ENCODE measurements at places on chromosomes 16 and 17. TPM values are rescaled to one million over a fixed set of nuclear protein-coding genes. Genes with fewer than 3 reads are reported as not detected.
A peak's percentile ranks its signal among the peaks of the same experiment; 100 is the strongest.

GRCh38 chr16:82628088-82628423 lies 1.3 kb downstream of the CDH13 start:
- no peak for DNase-seq
- peaks cover 11% of the 10 kb centered on the region for H3K27me3 ChIP-seq
- no peak overlapping the region for H3K4me3 ChIP-seq
- no peak overlapping the region for H3K27ac ChIP-seq
- no peaks in the 10 kb centered on the region for H3K4me1 ChIP-seq

Gene UBE2I
- 210 TPM for total RNA-seq

Gene OTOP3
- total RNA-seq, result not detected

Gene KRT13
- total RNA-seq, result not detected

Gene ZNF597
- total RNA-seq, result 2.0 TPM

DNA sequence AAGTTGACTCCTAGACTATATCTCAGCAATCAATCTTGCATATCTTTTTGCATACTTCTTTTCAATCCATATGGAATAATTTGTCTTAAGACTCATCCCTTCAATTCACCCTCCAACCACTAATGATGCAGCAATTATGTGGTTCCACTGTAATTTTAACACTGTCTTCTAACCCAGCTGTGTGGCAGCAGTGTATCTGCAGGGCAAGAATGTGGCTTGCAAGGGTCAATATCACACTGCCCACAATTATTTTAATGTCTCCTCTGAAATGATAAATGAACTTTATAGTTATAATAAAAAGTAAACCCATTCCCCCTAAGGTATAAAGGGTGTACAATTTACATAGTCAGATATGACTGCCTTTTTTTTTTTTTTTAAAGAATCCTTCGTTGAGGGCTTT lies 48.6 kb downstream of the FTO start:
- H3K27ac ChIP-seq, result no peak overlapping the region
- no peaks in the 10 kb centered on the region for H3K4me1 ChIP-seq
- no peaks in the 10 kb centered on the region for H3K36me3 ChIP-seq
- H3K27me3 ChIP-seq, result no peaks in the 10 kb centered on the region
- no peak for DNase-seq
- no peak overlapping the region for H3K4me3 ChIP-seq

Gene ZP2
- total RNA-seq, result not detected

- H3K27me3 ChIP-seq, result no peaks in the 10 kb centered on the region
- no peak overlapping the region for H3K4me3 ChIP-seq
- no peaks in the 10 kb centered on the region for H3K4me1 ChIP-seq
- H3K27ac ChIP-seq, result no peak overlapping the region
- H3K36me3 ChIP-seq, result no peaks in the 10 kb centered on the region
- no peak for DNase-seq
Measured at GRCh38 chr16:28237754-28238357, 26.1 kb upstream of the XPO6 start.

Gene KRT222
- 0.08 TPM for total RNA-seq

Gene RNU2-1
- 10,813 TPM for total RNA-seq

- no peak for DNase-seq
- no peaks in the 10 kb centered on the region for H3K36me3 ChIP-seq
- H3K4me3 ChIP-seq, result no peak overlapping the region
- H3K27me3 ChIP-seq, result no peaks in the 10 kb centered on the region
- H3K4me1 ChIP-seq, result no peaks in the 10 kb centered on the region
- H3K27ac ChIP-seq, result no peak overlapping the region
Measured at GRCh38 chr16:20291208-20292206, 35.8 kb downstream of the GP2 start.

DNA sequence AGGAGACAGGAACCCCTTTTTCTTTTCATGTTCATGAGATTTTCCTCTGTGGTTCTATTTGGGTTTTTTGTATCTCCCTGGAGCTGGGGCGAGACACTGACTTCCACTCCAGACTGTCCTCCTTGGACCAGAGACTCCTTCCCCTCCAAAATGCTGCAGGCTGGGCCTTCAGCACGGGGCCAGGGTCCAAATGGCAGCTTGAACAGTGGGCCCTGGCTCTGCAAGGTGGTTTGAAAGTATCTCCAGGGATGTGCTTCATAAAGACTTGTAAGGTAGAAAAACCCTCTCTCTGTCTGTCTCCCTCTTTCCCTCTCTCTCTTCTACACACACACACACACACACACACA lies 236.1 kb downstream of the ZNF423 start:
- no peak for DNase-seq
- no peak overlapping the region for H3K27ac ChIP-seq
- no peaks in the 10 kb centered on the region for H3K36me3 ChIP-seq
- no peaks in the 10 kb centered on the region for H3K27me3 ChIP-seq
- no peak overlapping the region for H3K4me3 ChIP-seq

Gene MT1E
- total RNA-seq, result 10.6 TPM

Gene SEZ6
- total RNA-seq, result not detected

DNA sequence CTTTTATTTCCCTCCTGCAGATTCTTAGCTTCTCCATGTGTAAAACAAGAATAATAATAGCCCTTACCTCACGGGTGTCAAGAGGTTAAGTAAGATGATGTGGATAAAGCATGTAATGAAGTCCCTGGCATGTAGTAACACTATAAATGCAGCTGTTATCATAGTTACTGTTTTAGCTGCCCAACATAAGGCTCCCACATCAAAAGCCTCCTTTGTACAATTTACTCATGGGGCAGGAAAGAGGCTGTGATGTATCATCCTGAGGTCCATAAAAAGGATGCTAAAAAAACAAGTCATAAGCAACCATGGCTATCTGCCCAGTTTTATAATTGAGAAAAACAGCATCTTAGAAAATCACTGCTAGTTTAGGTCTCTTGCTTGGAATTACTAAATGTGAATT lies 339.7 kb downstream of the CA10 start:
- no peaks in the 10 kb centered on the region for H3K4me1 ChIP-seq
- H3K4me3 ChIP-seq, result no peak overlapping the region
- H3K36me3 ChIP-seq, result no peaks in the 10 kb centered on the region
- no peaks in the 10 kb centered on the region for H3K27me3 ChIP-seq

Gene NOTUM
- total RNA-seq, result 0.19 TPM

Gene RND2
- total RNA-seq, result not detected

- H3K4me1 ChIP-seq, result peaks cover 7% of the 10 kb centered on the region
- no peaks in the 10 kb centered on the region for H3K27me3 ChIP-seq
- H3K36me3 ChIP-seq, result no peaks in the 10 kb centered on the region
Measured at GRCh38 chr17:30472238-30472890, 4.8 kb upstream of the GOSR1 start.

Gene TAC4
- total RNA-seq, result not detected

- H3K27ac ChIP-seq, result no peak overlapping the region
- DNase-seq, result no peak
- H3K4me1 ChIP-seq, result no peaks in the 10 kb centered on the region
- no peak overlapping the region for H3K4me3 ChIP-seq
- no peaks in the 10 kb centered on the region for H3K36me3 ChIP-seq
Measured at GRCh38 chr16:87661561-87661960, 59.3 kb downstream of the JPH3 start.

Gene CASKIN1
- 0.33 TPM for total RNA-seq

GRCh38 chr17:4204190-4204589 lies 59.6 kb downstream of the ANKFY1 start:
- H3K27ac ChIP-seq, result no peak overlapping the region
- H3K4me1 ChIP-seq, result peaks cover 7% of the 10 kb centered on the region
- peaks cover 25% of the 10 kb centered on the region for H3K36me3 ChIP-seq
- H3K4me3 ChIP-seq, result no peak overlapping the region
- no peak for DNase-seq

DNA sequence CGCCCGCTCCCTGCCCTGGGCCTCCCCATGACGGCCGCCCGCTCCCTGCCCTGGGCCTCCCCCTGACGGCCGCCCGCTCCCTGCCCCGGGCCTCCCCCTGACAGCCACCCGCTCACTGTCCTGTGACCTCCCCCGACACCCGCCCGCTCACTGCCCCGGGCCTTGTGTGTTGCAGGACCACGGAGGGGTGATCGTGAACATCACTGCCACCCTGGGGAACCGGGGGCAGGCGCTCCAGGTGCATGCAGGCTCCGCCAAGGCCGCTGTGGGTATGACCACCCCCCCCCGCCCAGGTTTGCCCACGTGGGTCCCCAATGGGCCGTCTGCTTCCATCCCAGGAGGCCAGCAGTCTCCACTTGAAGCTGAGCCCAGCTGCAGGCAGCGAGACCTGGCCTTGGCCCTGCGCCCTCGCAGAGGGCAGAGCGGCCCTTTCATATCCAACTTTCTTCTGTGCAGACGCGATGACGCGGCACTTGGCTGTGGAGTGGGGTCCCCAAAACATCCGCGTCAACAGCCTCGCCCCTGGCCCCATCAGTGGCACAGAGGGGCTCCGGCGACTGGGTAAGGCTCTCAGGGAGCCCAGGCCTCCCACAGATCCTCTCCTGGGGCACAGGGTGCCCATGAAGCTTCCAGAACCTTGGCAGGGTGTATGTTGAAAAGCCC lies 9.0 kb downstream of the DECR2 start:
- no peaks in the 10 kb centered on the region for H3K27me3 ChIP-seq
- no peaks in the 10 kb centered on the region for H3K36me3 ChIP-seq
- no peak overlapping the region for H3K4me3 ChIP-seq
- no peak for DNase-seq
- H3K27ac ChIP-seq, result no peak overlapping the region
- H3K4me1 ChIP-seq, result no peaks in the 10 kb centered on the region

Gene MT1H
- 1.8 TPM for total RNA-seq

DNA sequence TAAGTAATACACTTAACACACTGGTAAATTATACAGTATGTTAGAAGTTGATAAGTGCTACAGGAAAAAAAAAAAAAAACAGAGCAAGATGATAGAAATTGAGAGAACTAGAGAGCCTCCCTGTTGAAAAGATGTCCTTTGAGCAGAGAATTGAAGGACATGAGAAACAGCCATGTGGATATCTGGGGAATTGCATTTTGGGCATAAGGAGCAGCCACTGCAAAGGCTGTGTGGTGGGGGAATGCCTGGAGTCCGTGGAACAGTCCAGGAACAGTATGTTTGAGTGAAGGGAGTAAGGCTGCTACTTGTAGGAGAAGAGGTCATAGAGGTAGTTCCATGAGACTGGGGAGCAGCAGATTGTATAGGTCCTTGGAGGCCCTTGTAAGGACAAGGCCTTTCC lies 178.4 kb downstream of the FTO start:
- no peak overlapping the region for H3K4me3 ChIP-seq
- H3K4me1 ChIP-seq, result no peaks in the 10 kb centered on the region
- no peaks in the 10 kb centered on the region for H3K27me3 ChIP-seq
- no peak for DNase-seq
- H3K36me3 ChIP-seq, result peaks cover 3% of the 10 kb centered on the region
- H3K27ac ChIP-seq, result no peak overlapping the region

DNA sequence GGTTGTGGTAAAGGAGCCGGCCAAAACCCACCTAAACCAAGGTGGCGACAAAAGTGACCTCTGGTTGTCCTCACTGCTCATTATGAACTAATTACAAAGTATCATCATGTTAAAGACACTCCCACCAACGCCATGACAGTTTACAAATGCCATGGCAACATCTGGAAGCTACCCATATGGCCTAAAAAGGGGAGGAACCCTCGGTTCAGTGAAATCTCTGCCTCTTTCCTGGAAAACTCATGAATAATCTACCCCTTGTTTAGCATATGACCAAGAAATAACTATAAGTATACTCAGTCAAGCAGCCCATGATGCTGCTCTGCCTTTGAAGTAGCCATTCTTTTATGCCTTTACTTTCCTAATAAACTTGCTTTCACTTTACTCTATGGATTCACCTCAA lies 72.2 kb downstream of the CYLD start:
- H3K27me3 ChIP-seq, result no peaks in the 10 kb centered on the region
- no peaks in the 10 kb centered on the region for H3K36me3 ChIP-seq
- DNase-seq, result no peak
- no peak overlapping the region for H3K4me3 ChIP-seq

GRCh38 chr16:79625738-79626137 lies 25.2 kb upstream of the MAF start:
- no peaks in the 10 kb centered on the region for H3K4me1 ChIP-seq
- DNase-seq, result no peak
- no peak overlapping the region for H3K4me3 ChIP-seq
- H3K27me3 ChIP-seq, result no peaks in the 10 kb centered on the region
- no peaks in the 10 kb centered on the region for H3K36me3 ChIP-seq

DNA sequence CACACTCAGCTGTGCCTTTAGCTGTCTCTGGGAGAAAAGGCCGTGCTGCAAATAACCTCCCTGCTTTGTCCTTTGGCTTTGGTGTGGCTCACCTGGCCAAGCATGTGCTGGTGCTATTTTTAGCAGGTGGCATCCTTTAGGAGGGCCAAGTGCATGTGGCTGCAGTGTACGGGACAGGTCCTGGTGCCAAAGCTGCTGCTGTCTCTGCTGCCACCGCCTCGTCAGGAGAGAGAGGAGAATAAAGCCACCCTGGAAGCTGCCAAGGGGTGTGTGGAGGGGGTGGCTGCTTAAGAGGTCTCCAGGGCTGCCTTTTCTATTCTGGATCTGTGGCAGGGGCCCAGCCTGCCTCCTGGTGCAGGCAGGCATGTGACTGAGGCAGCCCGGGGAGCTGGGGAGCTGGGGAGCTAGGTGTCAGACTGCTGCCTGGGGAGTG lies 6.2 kb downstream of the AKAP1 start:
- H3K27ac ChIP-seq, result 0 out of 2 replicates have a peak overlapping the region, but pooled peaks have one; percentile 27
- peaks cover 15% of the 10 kb centered on the region for H3K4me1 ChIP-seq
- peaks cover 2% of the 10 kb centered on the region for H3K36me3 ChIP-seq

DNA sequence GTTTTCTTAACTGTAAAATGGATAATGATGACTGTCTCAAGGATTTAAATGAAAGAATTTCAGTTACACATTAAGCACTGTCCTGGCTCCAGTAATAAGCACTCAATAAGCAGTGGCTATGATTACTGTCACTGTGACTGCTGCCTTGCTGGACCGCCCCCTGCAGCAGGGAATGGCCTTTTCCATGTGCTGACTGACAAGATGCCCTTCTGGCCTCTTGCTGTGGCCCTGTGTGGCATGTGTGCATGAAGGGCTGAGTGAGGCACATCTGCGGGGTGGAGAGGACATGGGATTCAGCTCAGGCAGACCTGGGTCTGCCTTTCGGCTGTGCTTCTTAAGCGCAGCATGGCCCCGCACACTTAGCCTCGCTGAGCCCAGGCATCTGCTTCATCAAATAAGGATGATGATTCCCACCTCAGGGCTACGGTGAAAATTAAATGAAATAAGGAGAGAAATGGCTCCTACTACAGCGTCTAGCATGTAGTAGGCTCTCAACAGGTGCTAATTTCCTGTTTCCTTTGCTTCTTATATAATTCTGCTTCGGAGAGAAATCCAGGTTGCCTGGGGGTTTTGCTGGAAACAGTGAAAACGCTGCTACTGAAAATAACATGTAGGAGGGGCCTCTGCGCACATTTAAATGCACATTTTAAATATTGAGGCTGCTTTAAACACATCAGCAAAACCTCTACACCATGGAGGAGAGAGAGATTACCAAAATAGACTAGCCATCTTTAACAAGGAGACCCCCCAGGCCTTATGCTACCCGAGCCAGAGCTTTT lies 183.9 kb downstream of the PARN start:
- H3K27ac ChIP-seq, result no peak overlapping the region
- no peak for DNase-seq
- peaks cover 3% of the 10 kb centered on the region for H3K36me3 ChIP-seq
- H3K4me3 ChIP-seq, result no peak overlapping the region

Gene HBA2
- total RNA-seq, result 0.92 TPM

GRCh38 chr16:72604375-72604774 lies 432.4 kb upstream of the PMFBP1 start:
- no peaks in the 10 kb centered on the region for H3K27me3 ChIP-seq
- H3K36me3 ChIP-seq, result no peaks in the 10 kb centered on the region
- peaks cover 2% of the 10 kb centered on the region for H3K4me1 ChIP-seq
- DNase-seq, result no peak

- H3K27me3 ChIP-seq, result no peaks in the 10 kb centered on the region
- no peak for DNase-seq
- H3K36me3 ChIP-seq, result peaks cover 10% of the 10 kb centered on the region
- peaks cover 7% of the 10 kb centered on the region for H3K4me1 ChIP-seq
- peak overlapping the region; percentile 88 for H3K4me3 ChIP-seq
- H3K27ac ChIP-seq, result peak overlapping the region; percentile 98
Measured at GRCh38 chr17:68511671-68512246, 471 bp upstream of the PRKAR1A start.

Gene C17orf50
- total RNA-seq, result not detected
